ENCODE measurements at places on chromosomes 1 and 21. TPM values are rescaled to one million over a fixed set of nuclear protein-coding genes. Genes with fewer than 3 reads are reported as not detected.

GRCh38 chr1:104991702-104992101 lies 1242.0 kb downstream of the AMY1C start:
- no peak overlapping the region for H3K4me3 ChIP-seq
- no peaks in the 10 kb centered on the region for H3K4me1 ChIP-seq
- DNase-seq: no peak
- H3K27ac ChIP-seq: no peak overlapping the region
- H3K27me3 ChIP-seq: no peaks in the 10 kb centered on the region
- H3K36me3 ChIP-seq: no peaks in the 10 kb centered on the region

DNA sequence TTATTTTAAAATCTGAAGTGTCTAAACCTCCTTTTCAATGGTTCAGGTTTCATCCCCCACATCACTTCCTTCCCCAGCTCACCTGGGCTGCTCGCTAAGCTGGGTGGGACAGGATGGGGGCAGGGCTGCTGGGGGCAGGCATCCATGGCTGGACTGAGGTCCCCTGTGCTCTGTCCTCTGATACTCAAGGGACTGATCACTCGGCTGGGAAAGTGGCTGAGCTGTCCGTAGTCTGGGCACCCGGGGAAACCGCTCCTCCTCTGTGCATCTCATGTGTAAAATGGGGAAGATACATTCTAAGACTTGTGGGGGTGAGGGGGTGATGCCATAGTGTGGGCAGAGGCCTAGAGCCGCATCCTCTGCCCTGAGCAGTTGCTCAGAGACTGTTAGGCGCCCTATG lies 411.2 kb downstream of the MATN1 start:
- no peaks in the 10 kb centered on the region for H3K36me3 ChIP-seq
- H3K4me3 ChIP-seq: no peak overlapping the region
- no peaks in the 10 kb centered on the region for H3K4me1 ChIP-seq
- no peak overlapping the region for H3K27ac ChIP-seq
- H3K27me3 ChIP-seq: no peaks in the 10 kb centered on the region

GRCh38 chr1:48093147-48093546 lies 96.0 kb upstream of the TRABD2B start:
- no peaks in the 10 kb centered on the region for H3K4me1 ChIP-seq
- H3K27ac ChIP-seq: no peak overlapping the region
- H3K27me3 ChIP-seq: no peaks in the 10 kb centered on the region
- DNase-seq: peak; percentile 6
- H3K4me3 ChIP-seq: no peak overlapping the region

- no peak overlapping the region for H3K27ac ChIP-seq
- no peak for DNase-seq
- H3K4me1 ChIP-seq: peaks cover 4% of the 10 kb centered on the region
- no peaks in the 10 kb centered on the region for H3K36me3 ChIP-seq
Measured at GRCh38 chr1:222073307-222073995, 331.6 kb upstream of the DUSP10 start.

DNA sequence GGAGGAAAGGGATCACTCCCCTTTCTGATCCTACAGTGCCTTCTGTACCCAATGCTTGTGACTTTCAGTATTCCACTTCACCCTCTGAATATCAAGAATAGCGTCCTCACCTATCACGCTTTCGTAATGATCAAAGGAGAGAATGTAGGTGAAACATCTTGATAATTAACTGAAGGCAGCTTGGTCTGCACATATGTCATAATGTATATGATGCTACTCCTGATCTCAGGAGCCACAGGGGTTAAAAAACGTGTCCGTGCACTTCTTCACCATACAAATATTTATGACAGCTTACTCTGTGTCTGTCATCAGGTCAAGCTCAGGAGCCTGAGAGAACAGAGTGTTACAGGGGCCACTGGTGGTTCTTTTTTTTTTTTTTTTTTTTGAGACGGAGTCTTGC lies 1.2 kb upstream of the PIK3C2B start:
- no peak for DNase-seq
- H3K27ac ChIP-seq: no peak overlapping the region
- H3K4me1 ChIP-seq: peaks cover 8% of the 10 kb centered on the region
- no peaks in the 10 kb centered on the region for H3K27me3 ChIP-seq
- peak overlapping the region; percentile 94 for H3K4me3 ChIP-seq

TTC39A gene
- 5.5 TPM for total RNA-seq

All from H1 (cell line).